Activated CD4-positive, alpha-beta T cell treated with anti-CD3 and anti-CD28 coated beads for 24 hours (primary cell): ENCODE measurements at places on chromosomes 11 and 22.

DNA sequence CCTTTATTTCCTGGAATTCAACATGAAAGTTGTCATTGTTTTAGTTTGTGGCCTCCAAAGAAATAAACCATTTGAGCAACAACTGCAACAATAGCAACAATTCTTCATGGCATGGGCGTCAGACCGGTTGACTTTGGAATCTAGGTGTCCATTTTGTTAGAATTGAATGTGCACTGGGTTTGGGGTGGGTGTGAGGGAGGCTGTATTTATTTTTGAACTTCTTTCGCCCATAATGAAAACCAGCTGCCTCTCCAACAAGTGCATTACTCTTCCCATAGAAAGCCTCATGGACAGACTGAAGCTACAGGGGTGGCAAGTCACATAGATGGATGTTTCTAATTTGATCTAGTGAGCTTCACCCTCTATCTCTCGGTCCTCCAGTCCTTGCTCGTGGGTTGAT, 85.4 kb downstream of the ADAMTS15 start:
- DNase-seq = no peak

GRCh38 chr22:17912945-17913721, 111.2 kb downstream of the MICAL3 start:
- DNase-seq = no peak

DNA sequence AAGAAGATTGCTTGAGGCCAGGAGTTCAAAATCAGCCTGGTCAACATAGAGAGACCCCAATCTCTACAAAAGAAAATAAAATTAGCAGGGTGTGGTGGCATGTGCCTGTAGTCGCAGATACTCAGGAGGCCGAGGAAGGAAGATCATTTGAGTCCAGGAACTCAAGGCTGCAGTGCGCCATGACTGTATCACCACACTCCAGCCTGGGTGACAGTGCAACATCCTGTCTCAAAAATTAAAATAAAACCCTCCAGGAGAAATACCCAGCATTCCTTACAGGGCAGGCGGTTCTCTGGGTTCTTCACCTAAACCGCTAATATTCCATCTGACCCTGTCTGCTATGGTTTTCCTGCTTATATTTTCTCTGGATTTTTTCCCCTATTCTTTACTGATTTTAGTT, 13.5 kb downstream of the TCF20 start:
- DNase-seq = no peak

DNA sequence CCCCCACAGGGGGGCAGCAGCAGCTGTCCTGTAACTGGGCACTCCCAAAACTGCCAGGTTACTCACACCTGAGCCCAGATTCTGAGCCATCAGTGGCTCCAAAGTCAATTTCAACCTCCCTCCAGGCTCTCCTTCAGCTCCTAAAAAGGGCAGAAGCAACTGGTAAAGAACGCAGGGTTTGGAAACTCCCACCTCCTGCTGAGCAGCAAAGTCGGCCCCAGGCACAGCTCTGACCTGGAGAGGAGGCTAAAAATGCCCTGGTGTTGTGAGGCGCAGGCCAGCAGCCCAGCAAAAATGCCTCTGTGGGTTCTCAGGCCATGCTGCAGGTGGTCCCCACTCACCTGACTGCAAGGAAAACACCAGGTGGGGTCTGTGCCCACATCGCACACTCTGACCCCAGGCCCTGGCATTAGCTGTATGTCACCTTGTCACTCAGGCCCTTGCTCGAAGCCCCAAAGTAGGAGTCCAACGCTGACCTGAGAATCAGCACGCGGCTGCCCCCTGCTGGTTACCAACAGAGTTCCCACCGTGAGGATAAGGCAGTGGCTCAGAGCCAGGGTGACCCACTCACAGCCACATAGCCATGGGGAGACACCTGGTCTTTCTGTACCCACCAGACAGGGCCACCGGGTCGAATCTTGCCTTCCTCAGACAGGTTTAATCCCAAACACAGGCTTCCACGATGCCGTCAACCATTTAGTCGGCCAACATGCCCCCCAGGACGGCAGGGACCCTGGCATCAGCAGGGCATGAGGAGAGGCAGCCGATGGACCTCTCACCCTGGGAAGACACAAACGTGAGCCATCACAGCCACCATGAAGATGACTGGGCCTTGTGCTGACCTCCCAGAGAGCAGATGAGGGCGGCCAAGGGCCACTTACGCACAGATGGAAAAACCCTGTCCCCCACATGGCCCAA, 11.1 kb downstream of the POLR3H start:
- DNase-seq = peak; percentile 54

DNA sequence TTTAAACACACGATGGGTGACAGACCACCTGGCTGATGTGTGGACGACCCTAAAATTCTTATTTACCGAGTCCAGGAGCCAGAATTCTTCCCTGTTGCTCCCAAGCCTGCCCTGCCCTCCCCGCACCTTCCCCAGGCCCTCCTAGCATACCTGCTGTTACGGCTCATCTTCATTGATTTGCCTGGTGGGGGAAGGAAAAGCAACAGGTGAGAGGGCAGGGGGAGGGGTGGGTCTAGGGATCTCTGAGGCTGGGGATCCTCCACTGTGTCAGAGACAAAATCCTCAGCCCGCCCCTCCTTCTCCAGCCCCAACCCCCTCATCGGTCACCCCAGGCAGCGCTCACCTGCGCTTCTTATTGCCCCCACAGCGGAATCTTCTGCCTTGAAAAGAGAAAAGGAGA, 4.0 kb downstream of the FXYD2 start:
- no peak for DNase-seq

DNA sequence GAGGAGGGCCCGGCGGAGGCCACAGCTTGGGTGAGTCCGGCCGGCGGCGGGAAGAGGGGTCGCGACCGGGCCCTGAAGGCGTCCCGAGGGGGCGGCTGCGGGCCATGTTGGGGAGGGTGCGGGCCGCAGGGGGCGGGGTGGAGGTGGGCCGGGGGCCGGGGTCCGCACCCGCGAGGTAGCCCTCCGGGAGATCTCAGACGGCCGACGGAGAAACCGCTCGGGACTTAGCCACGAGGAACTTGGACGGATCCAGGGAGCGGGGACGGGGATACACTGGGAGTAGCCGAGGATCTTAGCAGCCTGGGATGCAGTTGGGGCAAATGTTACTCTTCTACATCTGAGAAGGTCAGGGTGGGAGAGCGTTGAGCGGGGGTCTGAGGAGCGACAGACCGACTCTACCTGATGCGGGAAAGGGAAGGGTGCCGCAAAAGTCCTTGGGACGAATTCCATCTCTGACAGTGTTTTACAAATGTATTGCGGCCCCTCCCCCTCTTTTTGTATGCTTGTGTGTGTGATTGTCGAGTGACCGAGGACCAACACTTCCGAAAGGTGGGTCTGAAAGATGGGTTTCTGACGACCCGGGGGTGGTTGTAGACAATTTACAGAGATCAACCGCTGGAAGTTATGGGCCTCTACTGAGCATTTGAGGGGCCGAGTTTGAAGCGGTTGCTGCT, 658 bp downstream of the STIP1 start:
- DNase-seq = no peak

DNA sequence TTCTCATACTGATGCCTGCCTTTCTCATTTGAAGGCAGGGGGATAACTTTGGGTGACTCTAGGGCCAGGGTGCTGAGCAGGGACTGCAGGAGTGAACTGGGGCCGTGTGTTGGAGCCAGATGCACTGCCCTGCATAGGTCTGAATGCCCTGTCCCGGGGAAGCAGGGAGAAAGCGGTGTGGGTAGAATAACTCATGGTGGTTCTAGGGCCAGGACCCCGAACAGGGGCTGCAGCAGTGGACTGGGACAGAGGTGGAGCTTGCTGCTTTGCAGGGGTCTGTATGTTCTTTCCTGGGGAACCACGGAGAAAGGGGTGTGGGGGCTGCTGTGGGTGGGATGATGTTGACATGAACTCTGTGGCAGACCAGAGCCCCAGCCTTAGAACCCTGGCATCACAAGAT, 52.9 kb downstream of the GAB4 start:
- DNase-seq = no peak

- no peak for DNase-seq
Measured at GRCh38 chr11:23789938-23790371, 706.9 kb upstream of the LUZP2 start.

DNA sequence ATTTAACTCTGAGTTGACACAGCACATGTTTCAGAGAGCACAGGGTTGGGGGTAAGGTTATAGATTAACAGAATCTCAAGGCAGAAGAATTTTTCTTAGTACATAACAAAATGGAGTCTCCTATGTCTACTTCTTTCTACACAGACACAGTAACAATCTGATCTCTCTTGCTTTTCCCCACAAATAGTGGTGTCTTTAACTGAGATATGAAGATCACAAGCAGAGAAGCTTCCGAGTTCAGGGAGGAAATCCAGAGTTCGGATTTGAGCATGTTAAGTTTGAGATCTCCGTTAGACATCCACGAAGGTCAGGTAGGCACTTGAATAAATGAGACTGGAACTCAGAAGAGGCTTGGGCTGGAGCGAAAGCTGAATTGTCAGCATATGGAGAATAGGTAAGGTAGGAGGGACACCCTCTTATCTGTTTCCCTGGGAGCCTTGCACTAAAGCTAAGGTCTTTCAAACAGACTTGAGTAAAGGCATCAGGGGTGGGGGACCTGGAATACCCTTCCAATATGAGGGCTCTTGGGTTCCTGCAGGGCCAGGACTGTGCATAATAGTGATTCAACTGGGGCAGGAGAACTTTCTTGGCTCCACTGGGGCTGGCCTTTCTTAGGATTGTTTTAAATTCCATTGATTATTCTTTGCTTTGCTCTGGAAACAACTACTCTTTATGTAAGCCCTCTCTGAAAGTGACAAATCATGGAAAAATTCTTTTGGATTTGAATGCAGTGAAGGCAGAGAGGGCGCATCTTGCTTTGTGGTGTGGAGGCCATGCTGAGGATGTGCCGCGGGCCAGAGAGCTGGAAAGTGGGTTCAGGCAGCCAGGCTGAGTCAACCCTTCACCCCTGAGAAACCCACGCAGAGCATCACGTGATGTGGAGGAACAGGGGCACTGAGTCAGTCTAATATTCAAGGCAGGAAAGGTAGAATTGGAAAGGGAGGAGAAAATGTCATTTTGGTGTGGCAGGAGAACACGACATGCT, 62.7 kb upstream of the AMPD3 start:
- DNase-seq = no peak

- DNase-seq = no peak
Measured at GRCh38 chr11:103601225-103601846, 435.1 kb upstream of the DDI1 start.

- no peak for DNase-seq
Measured at GRCh38 chr11:113272281-113272680, 42.1 kb upstream of the TTC12 start.
